ENCODE measurements at places on chromosomes 16 and 17. TPM values are rescaled to one million over a fixed set of nuclear protein-coding genes. Genes with fewer than 3 reads are reported as not detected.

Gene BAIAP2
- 129 TPM for total RNA-seq

DNA sequence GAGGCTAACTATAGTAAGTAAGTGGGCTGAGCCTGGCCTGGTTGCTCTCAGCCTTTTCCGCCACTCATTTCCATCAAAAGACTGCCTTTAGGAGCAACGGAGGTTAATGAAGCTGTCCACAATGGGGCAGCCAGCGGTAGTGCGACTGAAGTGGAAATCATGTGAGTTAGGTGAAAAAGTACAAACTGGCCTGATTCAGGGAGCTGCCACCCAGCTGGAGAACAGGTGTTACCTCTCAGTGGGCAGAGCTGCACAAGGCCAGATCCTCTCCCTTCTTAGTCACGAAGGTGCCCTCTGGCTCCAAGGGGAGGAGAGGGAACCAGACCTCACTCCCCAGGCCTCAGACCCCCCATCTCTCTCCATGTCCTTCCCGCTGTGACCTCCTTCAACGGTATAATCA is 34.4 kb upstream of the CDRT4 start:
- H3K4me1 ChIP-seq, result peaks cover 11% of the 10 kb centered on the region
- H3K27me3 ChIP-seq, result no peaks in the 10 kb centered on the region
- no peak for DNase-seq
- no peak overlapping the region for H3K4me3 ChIP-seq
- H3K36me3 ChIP-seq, result no peaks in the 10 kb centered on the region

GRCh38 chr16:49828533-49829267 is 27.2 kb downstream of the ZNF423 start:
- no peaks in the 10 kb centered on the region for H3K27me3 ChIP-seq
- no peaks in the 10 kb centered on the region for H3K36me3 ChIP-seq
- H3K4me3 ChIP-seq, result no peak overlapping the region
- H3K27ac ChIP-seq, result peak overlapping the region; percentile 74

- no peak for DNase-seq
- H3K36me3 ChIP-seq, result no peaks in the 10 kb centered on the region
- peak overlapping the region; percentile 41 for H3K27ac ChIP-seq
- H3K27me3 ChIP-seq, result no peaks in the 10 kb centered on the region
- no peaks in the 10 kb centered on the region for H3K4me1 ChIP-seq
These were observed 529 bp upstream of the ASPA start for GRCh38 chr17:3475251-3475685.

DNA sequence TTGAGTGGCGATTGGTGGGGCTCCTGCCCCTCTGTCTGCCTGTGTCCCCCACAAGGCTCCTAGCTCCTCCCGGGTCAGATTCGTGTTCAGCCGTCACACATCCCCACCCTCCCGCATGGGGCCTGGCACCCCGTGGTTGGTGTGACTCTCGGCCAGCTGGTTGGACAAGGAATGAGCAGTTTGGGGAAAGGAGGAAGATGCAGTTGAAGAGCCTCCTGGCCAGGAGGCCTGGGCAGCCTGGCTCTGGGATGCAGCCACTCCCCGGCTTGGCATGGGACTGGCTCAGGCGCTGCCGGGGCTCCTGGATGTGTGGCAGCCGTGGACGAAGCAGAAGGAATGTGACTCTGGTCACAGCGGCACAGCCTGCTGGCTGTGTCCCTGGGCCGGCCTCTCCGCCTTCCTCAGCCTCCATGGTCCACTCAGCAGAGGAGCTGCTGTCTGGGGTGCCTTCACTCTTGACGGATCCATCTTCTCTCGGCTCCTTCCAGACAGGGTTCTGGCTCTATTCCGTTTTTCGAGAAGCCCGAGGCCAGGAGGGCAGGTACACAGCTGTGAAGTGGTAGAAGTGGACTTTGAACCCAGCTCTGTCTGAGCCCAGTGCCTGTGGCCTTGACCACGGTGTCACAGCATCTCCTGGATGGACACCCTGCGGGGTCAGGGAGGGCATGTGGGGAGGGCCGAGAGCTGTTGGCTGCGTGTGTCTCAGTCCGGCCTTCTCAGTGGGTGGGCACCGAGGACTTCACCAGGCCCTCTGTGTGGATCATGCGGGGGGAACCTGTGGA is 2.1 kb downstream of the TRAF7 start:
- no peaks in the 10 kb centered on the region for H3K27me3 ChIP-seq
- H3K4me1 ChIP-seq, result peaks cover 68% of the 10 kb centered on the region
- peaks cover 6% of the 10 kb centered on the region for H3K36me3 ChIP-seq
- H3K27ac ChIP-seq, result peak overlapping the region; percentile 83
- no peak for DNase-seq

GRCh38 chr17:77287432-77288068 is 146.8 kb downstream of the SEC14L1 start:
- DNase-seq, result no peak
- no peaks in the 10 kb centered on the region for H3K36me3 ChIP-seq
- H3K27me3 ChIP-seq, result no peaks in the 10 kb centered on the region
- peak overlapping the region; percentile 75 for H3K27ac ChIP-seq

Gene CTRB2
- total RNA-seq, result not detected

Gene GFAP
- not detected for total RNA-seq

DNA sequence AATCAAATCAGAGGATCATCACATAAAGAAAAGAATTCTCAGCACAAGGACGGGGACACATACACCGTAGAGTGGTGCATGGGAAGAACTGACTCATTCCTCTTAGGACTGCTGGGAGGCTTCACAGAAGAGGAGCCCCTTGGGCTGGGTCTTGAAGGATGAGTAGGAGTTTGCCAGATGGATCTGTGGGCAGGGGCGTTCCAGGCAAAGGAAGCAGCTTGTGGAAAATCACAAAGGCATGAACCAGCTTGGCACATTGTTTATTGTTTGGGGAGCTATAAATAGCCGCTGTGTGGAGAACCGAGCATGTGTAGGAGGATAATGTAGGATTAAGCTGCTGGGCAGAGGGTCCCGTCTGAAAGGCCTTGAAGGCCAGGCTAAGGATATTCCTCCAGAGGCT is 5.1 kb upstream of the SLC16A11 start:
- DNase-seq, result no peak
- H3K4me1 ChIP-seq, result peaks cover 22% of the 10 kb centered on the region
- no peaks in the 10 kb centered on the region for H3K27me3 ChIP-seq
- no peaks in the 10 kb centered on the region for H3K36me3 ChIP-seq

GRCh38 chr17:62648956-62649294 is 21.5 kb downstream of the MRC2 start:
- peak overlapping the region; percentile 25 for H3K27ac ChIP-seq
- H3K4me1 ChIP-seq, result peaks cover 36% of the 10 kb centered on the region
- H3K27me3 ChIP-seq, result no peaks in the 10 kb centered on the region
- H3K36me3 ChIP-seq, result no peaks in the 10 kb centered on the region
- no peak for DNase-seq
- H3K4me3 ChIP-seq, result no peak overlapping the region

Gene GRB7
- total RNA-seq, result 33.5 TPM

DNA sequence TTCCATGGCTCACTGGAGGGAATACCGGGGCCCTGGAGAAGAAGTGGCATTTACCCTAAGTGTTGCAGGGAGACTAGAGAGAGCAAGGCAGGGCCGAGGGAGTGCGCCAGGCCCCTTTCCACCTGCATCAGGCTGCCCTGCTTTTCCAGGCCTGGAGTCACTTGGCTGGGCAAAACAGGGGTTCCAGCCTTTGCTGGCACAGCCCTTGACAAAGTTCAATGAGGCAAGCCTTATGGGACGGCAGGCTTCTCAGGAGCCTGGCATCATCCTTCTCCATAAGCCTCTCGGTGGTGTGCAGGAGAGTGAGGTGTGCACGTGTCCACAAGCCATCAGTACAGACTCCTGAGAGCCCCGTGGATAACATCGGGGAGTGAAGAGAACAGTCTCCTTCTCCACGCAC is 27.1 kb downstream of the CACNA1G start:
- H3K36me3 ChIP-seq, result no peaks in the 10 kb centered on the region
- peak; percentile 22 for DNase-seq
- peaks cover 15% of the 10 kb centered on the region for H3K4me1 ChIP-seq
- H3K27me3 ChIP-seq, result no peaks in the 10 kb centered on the region
- H3K27ac ChIP-seq, result no peak overlapping the region

GRCh38 chr17:8243827-8244226 is 4.0 kb downstream of the CTC1 start:
- peaks cover 12% of the 10 kb centered on the region for H3K4me1 ChIP-seq
- H3K27ac ChIP-seq, result no peak overlapping the region
- no peak for DNase-seq
- no peaks in the 10 kb centered on the region for H3K27me3 ChIP-seq
- peaks cover 12% of the 10 kb centered on the region for H3K36me3 ChIP-seq
- no peak overlapping the region for H3K4me3 ChIP-seq

- no peaks in the 10 kb centered on the region for H3K27me3 ChIP-seq
- H3K4me1 ChIP-seq, result no peaks in the 10 kb centered on the region
- H3K36me3 ChIP-seq, result no peaks in the 10 kb centered on the region
- H3K27ac ChIP-seq, result no peak overlapping the region
- H3K4me3 ChIP-seq, result no peak overlapping the region
- no peak for DNase-seq
These were observed 145.6 kb upstream of the MYOCD start for GRCh38 chr17:12519956-12520594.

- H3K27ac ChIP-seq, result no peak overlapping the region
- H3K27me3 ChIP-seq, result no peaks in the 10 kb centered on the region
- H3K36me3 ChIP-seq, result no peaks in the 10 kb centered on the region
- peaks cover 13% of the 10 kb centered on the region for H3K4me1 ChIP-seq
- no peak for DNase-seq
These were observed 19.2 kb downstream of the HNF1B start for GRCh38 chr17:37725601-37726146.

DNA sequence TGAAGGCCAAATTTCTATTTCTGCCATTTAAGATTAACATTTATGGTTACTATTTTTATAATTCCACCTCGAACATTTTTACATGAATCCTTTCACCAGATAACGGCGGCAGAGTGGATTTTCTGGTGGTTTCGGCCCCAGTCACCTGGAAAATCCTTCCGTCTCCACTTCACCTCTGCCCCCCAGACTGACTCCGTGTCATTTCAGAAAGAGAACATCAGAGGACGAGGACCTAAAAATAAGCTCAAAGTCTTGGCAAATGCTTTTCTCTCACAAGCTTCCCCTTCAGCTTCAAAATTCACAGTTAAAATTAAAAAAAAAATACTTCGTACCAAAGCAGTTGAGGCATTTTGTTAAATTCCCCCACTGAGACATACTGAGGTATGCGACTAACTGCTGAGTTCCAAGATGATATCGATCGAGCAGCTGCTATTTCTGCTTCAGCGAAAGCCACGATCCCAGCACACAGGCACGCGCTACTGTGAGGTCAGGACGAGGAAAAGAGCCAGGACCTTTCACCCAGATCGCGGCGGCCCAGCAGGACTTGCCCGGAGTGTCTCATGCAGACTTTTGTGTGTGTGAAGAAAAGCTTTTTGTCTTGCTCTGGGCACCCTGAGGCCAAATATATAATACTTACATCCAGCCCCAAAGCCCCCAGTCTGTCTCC is 36.8 kb downstream of the ASPA start:
- H3K4me3 ChIP-seq, result no peak overlapping the region
- H3K36me3 ChIP-seq, result no peaks in the 10 kb centered on the region
- no peaks in the 10 kb centered on the region for H3K27me3 ChIP-seq
- no peaks in the 10 kb centered on the region for H3K4me1 ChIP-seq
- no peak for DNase-seq
- H3K27ac ChIP-seq, result peak overlapping the region; percentile 76

Gene ROGDI
- 19.2 TPM for total RNA-seq

Gene PHOSPHO1
- 3.2 TPM for total RNA-seq

GRCh38 chr17:62565817-62566216 is 61.7 kb upstream of the MRC2 start:
- H3K27ac ChIP-seq, result no peak overlapping the region
- no peak for DNase-seq
- peaks cover 16% of the 10 kb centered on the region for H3K36me3 ChIP-seq
- H3K27me3 ChIP-seq, result no peaks in the 10 kb centered on the region

Gene KRTAP9-8
- not detected for total RNA-seq

GRCh38 chr17:31522284-31522931 is 130.9 kb downstream of the RAB11FIP4 start:
- H3K27ac ChIP-seq, result no peak overlapping the region
- H3K4me3 ChIP-seq, result no peak overlapping the region
- H3K27me3 ChIP-seq, result no peaks in the 10 kb centered on the region
- H3K36me3 ChIP-seq, result no peaks in the 10 kb centered on the region
- no peak for DNase-seq

- peak overlapping the region; percentile 98 for H3K27ac ChIP-seq
- H3K4me1 ChIP-seq, result peaks cover 37% of the 10 kb centered on the region
These were observed 1.4 kb downstream of the CYB5D2 start for GRCh38 chr17:4144422-4144747.

DNA sequence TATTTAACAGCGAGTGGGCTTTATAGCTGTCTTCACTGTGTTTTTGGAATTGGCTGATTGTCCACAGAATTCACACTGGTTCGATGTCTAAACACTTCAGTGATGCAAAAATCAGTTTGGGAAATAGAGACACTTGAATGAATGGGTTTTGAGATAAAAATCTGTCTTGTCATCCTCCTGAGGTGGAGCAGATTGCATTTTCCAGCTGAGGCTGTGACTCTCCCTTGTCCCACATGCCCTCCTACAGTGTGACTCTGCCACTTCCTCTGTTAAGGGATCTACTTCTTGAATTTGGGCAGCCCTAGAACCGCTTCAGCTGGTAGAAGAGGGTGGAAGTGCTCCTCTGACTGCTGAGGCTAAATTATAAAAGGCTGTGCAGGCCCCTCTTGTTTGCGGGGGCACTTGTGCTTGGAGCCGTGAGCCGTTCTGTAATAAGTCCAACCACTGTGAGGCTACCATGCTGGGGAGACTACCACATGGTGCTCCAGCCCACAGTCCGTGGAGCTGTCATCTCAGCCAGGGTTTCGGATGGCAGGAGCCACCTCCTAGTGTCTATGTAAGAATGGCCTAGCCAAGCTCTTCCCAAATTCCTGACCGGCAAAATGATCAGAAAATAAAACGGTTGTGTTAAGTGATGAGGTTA is 175.9 kb downstream of the SPECC1 start:
- no peak overlapping the region for H3K27ac ChIP-seq
- H3K4me3 ChIP-seq, result no peak overlapping the region
- no peak for DNase-seq
- H3K4me1 ChIP-seq, result no peaks in the 10 kb centered on the region
- no peaks in the 10 kb centered on the region for H3K27me3 ChIP-seq

DNA sequence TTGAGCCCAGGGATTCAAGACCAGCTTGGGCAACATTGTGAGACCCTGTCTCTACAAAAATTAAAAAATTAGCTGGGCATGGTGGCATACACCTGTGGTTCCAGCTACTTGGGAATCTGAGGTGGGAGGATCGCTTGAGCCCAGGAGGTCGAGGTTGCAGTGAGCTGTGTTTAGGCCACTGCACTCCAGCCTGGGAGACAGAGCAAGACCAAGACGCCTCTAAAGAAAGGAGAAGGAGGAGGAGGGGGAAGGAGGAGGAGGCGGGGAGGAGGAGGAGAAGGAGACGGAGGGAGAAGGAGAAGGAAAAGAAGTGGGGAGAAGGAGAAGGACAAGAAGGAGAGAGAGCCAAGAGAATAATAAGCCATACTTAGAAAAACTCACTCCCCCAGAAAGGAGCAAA is 35.9 kb downstream of the STXBP4 start:
- no peak overlapping the region for H3K27ac ChIP-seq
- H3K27me3 ChIP-seq, result no peaks in the 10 kb centered on the region
- H3K4me3 ChIP-seq, result no peak overlapping the region
- H3K4me1 ChIP-seq, result no peaks in the 10 kb centered on the region
- H3K36me3 ChIP-seq, result no peaks in the 10 kb centered on the region
- DNase-seq, result no peak

GRCh38 chr16:8774208-8774607 is 23.2 kb downstream of the TMEM186 start:
- H3K27me3 ChIP-seq, result no peaks in the 10 kb centered on the region
- peaks cover 19% of the 10 kb centered on the region for H3K36me3 ChIP-seq
- no peak overlapping the region for H3K27ac ChIP-seq
- H3K4me1 ChIP-seq, result no peaks in the 10 kb centered on the region

Gene CCDC144A
- total RNA-seq, result 2.7 TPM
